Left lung (tissue), 14 donors: ENCODE measurements at places on chromosomes 12 and 14.

DNA sequence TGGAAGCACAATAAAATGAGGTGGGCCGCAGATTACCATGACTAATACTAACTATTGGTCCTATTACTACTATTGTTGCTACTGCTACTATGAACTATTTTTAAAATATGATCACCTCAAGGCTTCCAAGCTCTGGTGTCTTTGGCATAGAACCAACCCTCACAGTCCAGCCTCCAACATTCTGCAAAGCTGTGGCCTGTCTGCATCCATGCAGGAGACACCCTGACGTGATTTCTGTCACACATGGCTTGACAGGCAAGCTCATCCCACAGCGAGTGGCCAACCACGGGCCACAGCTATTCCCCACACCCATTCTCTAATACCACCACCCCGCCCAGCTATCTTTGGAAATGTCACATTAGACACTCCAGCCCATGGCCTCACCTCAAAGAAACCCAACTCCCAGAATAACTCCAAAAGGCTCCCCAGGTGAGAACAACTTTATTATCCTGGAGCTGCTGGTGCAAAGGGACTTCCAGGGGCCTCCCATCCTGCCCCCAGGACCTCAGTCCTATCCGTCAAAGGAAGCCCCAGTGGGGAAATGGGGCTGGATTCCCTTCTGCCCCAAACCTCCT is 14.4 kb downstream of the ISCU start:
- no peaks in the 10 kb centered on the region for H3K36me3 ChIP-seq
- no peaks in the 10 kb centered on the region for H3K4me1 ChIP-seq
- no peak overlapping the region for H3K27ac ChIP-seq
- no peak for DNase-seq
- no peaks in the 10 kb centered on the region for H3K27me3 ChIP-seq

- DNase-seq, result no peak
- H3K27me3 ChIP-seq, result no peaks in the 10 kb centered on the region
- H3K36me3 ChIP-seq, result no peaks in the 10 kb centered on the region
- H3K4me1 ChIP-seq, result peaks cover 7% of the 10 kb centered on the region
- no peak overlapping the region for H3K4me3 ChIP-seq
- H3K27ac ChIP-seq, result peak overlapping the region; percentile 55
Measured at GRCh38 chr12:27179400-27180214, 64.5 kb upstream of the STK38L start.

- H3K27me3 ChIP-seq, result no peaks in the 10 kb centered on the region
- no peaks in the 10 kb centered on the region for H3K4me1 ChIP-seq
- peak; percentile 15 for DNase-seq
- no peak overlapping the region for H3K27ac ChIP-seq
Measured at GRCh38 chr12:123006977-123007376, 26.5 kb downstream of the ARL6IP4 start.

DNA sequence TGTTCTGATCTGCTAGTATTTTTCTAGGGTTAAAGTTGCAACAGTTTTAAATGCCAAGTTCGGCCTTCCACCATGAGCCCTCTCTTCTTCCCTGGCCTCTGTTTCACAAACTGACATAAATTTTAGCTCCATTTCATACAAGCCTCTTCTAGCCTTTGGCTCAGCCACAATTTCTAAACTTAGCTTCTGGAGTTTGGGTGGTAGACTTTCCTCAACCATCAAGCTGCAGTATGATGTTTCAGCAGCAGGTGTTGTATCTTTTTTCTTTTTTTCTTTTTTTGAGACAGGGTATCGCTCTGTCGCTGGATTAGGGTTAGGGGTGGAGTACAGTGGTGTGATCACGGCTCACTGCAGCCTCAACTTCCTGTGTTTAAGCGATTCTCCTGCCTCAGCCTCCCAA is 29.4 kb downstream of the SETD3 start:
- H3K4me3 ChIP-seq, result no peak overlapping the region
- no peaks in the 10 kb centered on the region for H3K27me3 ChIP-seq
- DNase-seq, result no peak
- no peak overlapping the region for H3K27ac ChIP-seq
- H3K36me3 ChIP-seq, result peaks cover 96% of the 10 kb centered on the region
- H3K4me1 ChIP-seq, result no peaks in the 10 kb centered on the region

DNA sequence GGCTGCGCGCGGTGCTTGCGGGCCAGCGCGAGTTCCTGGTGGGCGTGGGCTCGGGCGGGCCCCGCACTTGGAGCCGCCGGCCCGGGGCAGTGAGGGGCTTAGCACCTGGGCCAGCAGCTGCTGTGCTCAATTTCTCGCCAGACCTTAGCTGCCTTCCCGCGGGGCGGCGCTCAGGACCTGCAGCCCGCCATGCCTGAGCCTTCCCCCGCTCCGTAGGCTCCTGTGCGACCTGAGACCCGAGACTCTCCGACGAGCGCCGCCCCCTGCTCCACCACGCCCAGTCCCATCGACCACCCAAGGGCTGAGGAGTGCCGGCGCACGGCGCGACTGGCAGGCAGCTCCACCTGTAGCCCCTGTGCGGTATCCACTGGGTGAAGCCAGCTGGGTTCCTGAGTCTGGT is 46.0 kb upstream of the PLEKHG3 start:
- H3K27ac ChIP-seq, result no peak overlapping the region
- no peaks in the 10 kb centered on the region for H3K27me3 ChIP-seq
- H3K4me1 ChIP-seq, result peaks cover 28% of the 10 kb centered on the region
- no peak for DNase-seq
- no peaks in the 10 kb centered on the region for H3K36me3 ChIP-seq

DNA sequence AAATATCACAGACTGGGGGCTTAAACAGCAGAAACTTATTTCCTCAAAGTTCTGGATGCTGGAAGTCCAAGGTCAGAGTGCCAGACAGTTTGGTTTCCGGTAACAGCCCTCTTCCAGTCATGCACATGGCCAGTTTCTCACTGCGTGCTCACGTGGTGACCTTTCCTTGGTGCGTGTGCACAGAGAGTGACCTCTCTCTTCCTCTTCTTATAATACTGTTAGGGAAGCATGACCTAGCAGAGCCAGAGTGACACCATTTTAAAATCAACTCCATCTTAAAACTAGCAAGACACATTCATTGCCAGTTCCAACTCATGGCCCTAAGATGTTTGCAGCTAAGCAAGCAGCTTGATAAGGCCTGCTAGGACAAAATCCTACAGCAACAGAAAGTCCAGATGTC is 221.5 kb upstream of the DAAM1 start:
- H3K27ac ChIP-seq, result no peak overlapping the region
- H3K27me3 ChIP-seq, result no peaks in the 10 kb centered on the region
- H3K36me3 ChIP-seq, result no peaks in the 10 kb centered on the region
- no peak for DNase-seq
- H3K4me3 ChIP-seq, result no peak overlapping the region
- no peaks in the 10 kb centered on the region for H3K4me1 ChIP-seq

GRCh38 chr14:69797573-69798338 is 715 bp upstream of the SLC10A1 start:
- H3K4me3 ChIP-seq, result no peak overlapping the region
- no peak overlapping the region for H3K27ac ChIP-seq

GRCh38 chr14:45038865-45039264 is 45.1 kb upstream of the PRPF39 start:
- DNase-seq, result no peak
- H3K36me3 ChIP-seq, result peaks cover 39% of the 10 kb centered on the region
- H3K4me1 ChIP-seq, result no peaks in the 10 kb centered on the region
- no peak overlapping the region for H3K27ac ChIP-seq
- no peaks in the 10 kb centered on the region for H3K27me3 ChIP-seq
- H3K4me3 ChIP-seq, result no peak overlapping the region

- peaks cover 14% of the 10 kb centered on the region for H3K4me1 ChIP-seq
- H3K27me3 ChIP-seq, result no peaks in the 10 kb centered on the region
- H3K36me3 ChIP-seq, result no peaks in the 10 kb centered on the region
Measured at GRCh38 chr12:121184425-121184824, 25.5 kb upstream of the P2RX4 start.

GRCh38 chr14:64614805-64615391 is 65.1 kb downstream of the PPP1R36 start:
- no peaks in the 10 kb centered on the region for H3K27me3 ChIP-seq
- no peaks in the 10 kb centered on the region for H3K36me3 ChIP-seq
- no peak overlapping the region for H3K27ac ChIP-seq
- peaks cover 11% of the 10 kb centered on the region for H3K4me1 ChIP-seq
- H3K4me3 ChIP-seq, result no peak overlapping the region

- no peak overlapping the region for H3K4me3 ChIP-seq
- no peaks in the 10 kb centered on the region for H3K4me1 ChIP-seq
- H3K27ac ChIP-seq, result no peak overlapping the region
- no peak for DNase-seq
Measured at GRCh38 chr12:79161249-79161934, 296.8 kb downstream of the SYT1 start.

GRCh38 chr14:50010752-50011151 is 105.6 kb downstream of the VCPKMT start:
- no peak overlapping the region for H3K4me3 ChIP-seq
- no peak for DNase-seq
- no peaks in the 10 kb centered on the region for H3K4me1 ChIP-seq
- H3K36me3 ChIP-seq, result no peaks in the 10 kb centered on the region

- no peak for DNase-seq
- H3K36me3 ChIP-seq, result no peaks in the 10 kb centered on the region
- no peaks in the 10 kb centered on the region for H3K4me1 ChIP-seq
- no peaks in the 10 kb centered on the region for H3K27me3 ChIP-seq
Measured at GRCh38 chr12:77723308-77723707, 107.4 kb upstream of the NAV3 start.

DNA sequence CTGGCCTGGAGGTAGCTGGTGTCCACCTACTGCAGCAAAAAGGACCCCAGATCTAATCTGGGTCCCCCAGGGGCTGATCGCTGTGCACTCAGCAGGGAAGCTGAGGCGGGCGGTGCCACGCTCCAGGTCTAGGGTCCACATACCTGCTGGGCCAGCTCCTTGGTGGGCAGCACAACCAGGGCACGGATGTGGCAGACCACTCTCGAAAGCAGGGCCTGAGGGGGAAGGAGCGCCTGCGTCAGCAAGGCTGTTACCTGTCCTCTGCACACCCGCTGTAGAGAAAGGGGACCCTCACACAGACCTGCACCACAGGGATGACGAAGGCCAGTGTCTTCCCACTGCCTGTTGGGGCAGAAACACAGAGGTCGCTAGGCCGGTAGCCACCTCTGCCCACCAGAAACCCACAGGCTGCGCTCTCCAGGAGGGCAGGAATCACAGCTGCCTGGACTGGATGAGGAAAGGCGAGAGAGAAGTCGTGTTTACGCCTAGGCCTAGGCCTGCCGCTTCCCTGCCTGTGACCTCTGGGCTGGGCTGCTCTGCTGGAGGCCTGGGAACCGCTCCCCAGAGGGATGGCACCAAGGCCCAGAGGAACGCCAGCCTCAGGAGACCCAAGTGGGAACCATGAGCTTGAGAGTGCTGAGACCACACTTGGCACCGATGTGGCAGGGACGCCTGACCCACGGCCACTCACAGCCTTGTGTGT is 2.0 kb downstream of the DDX51 start:
- no peaks in the 10 kb centered on the region for H3K27me3 ChIP-seq
- H3K27ac ChIP-seq, result no peak overlapping the region
- no peak overlapping the region for H3K4me3 ChIP-seq
- H3K36me3 ChIP-seq, result no peaks in the 10 kb centered on the region

GRCh38 chr12:117363056-117363662 is 1.7 kb upstream of the NOS1 start:
- H3K27me3 ChIP-seq, result peaks cover 37% of the 10 kb centered on the region
- DNase-seq, result no peak
- no peak overlapping the region for H3K4me3 ChIP-seq
- H3K27ac ChIP-seq, result no peak overlapping the region
- H3K36me3 ChIP-seq, result no peaks in the 10 kb centered on the region
- H3K4me1 ChIP-seq, result no peaks in the 10 kb centered on the region

- H3K4me3 ChIP-seq, result no peak overlapping the region
- H3K27me3 ChIP-seq, result no peaks in the 10 kb centered on the region
- DNase-seq, result no peak
- H3K4me1 ChIP-seq, result no peaks in the 10 kb centered on the region
Measured at GRCh38 chr14:61927060-61927459, 164.8 kb downstream of the SNAPC1 start.

DNA sequence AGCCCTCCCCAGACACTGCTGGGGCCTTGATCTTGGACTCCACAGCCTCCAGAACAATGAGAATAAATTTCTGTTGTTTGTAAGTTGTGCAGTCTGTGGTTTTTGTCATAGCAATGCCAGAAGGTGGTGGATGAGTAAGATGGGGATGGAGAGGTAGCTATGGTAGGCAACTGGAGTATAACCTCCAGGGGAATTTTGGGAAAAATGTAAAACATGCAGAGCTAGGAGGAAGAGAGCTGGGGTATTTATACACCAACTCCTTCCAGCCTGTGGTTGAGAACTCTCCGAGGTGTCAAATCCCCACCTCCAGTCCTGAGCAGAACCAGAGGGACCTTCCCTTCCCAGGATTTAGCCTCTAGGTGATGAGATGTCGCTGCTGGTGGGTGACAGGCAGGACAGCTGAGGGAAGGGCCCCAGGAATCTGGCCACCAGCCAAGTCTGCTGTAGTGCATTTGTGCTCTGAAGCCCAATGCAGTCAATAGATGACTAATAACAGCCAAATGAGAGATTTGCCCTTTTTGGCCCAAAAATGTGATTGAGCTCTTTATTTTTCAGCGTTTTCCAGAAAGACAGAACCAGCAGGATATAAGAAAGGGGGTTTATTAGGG is 19.1 kb upstream of the CEP170B start:
- H3K27me3 ChIP-seq, result peaks cover 68% of the 10 kb centered on the region
- no peak overlapping the region for H3K4me3 ChIP-seq
- no peaks in the 10 kb centered on the region for H3K36me3 ChIP-seq

GRCh38 chr14:87732562-87732961 is 260.4 kb downstream of the GALC start:
- H3K4me1 ChIP-seq, result no peaks in the 10 kb centered on the region
- H3K27ac ChIP-seq, result no peak overlapping the region
- no peak overlapping the region for H3K4me3 ChIP-seq
- H3K27me3 ChIP-seq, result no peaks in the 10 kb centered on the region
- H3K36me3 ChIP-seq, result no peaks in the 10 kb centered on the region
- no peak for DNase-seq

DNA sequence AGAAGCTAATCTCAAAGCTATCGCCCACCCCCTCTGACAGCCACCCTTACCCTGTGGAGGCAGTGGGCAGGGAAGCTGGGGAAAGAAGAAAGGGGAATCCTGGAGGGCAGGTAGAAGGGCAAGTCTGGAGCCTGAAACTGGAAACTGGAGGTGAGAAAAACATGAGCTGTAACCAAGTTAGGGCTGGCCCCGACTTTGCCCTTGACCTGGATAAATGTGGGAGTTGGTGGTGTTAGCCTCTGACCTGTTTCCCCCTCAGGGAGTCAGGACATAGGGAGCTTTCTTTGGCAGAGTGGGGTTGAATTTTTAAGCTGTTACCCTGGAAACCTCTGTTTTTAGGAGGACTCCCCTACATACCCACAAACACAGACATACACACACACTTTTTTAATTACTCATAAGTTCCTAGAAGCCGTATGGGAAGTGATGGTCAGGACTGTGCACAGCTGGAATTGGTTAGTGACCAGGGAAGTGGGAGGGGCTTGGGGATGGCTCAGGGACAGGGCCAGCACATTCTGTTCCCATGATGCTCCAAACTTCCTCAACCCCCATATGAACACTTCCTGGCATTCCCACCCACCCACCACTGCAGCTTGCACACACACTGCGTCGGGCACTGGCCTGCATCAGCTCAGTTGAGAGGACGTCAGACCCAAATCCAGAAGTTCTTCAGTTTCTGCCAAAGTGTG is 5.0 kb upstream of the MMP19 start:
- DNase-seq, result peak; percentile 83
- H3K27me3 ChIP-seq, result no peaks in the 10 kb centered on the region
- peak overlapping the region; percentile 90 for H3K27ac ChIP-seq
- H3K4me1 ChIP-seq, result peaks cover 42% of the 10 kb centered on the region
- H3K36me3 ChIP-seq, result no peaks in the 10 kb centered on the region
- H3K4me3 ChIP-seq, result no peak overlapping the region
